ENCODE measurements at places on chromosomes 4 and X. TPM values are rescaled to one million over a fixed set of nuclear protein-coding genes. Genes with fewer than 3 reads are reported as not detected.

- DNase-seq: no peak
Observed at GRCh38 chr4:43282534-43282933, 390.0 kb downstream of the GRXCR1 start.

DNA sequence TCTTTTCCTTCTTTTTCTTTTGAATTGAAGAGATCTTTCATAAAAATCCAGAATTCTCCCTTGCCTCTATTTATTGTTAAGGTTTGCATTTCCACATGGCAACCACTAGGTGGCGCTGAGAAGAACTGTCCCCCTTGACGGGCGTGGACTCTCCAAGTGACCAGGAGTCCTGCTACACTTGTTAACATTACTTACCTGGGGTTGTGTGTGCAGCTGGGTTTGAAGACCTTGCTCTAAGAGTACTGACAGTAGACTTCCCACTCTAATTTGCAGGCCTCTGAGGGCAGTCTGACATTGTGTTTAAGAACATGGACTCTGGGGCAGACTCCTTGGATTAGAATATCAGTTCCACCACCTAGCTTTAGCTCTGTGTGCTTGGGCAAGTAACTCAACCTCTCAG, 52.8 kb downstream of the GPRIN3 start:
- DNase-seq: no peak

- no peak for DNase-seq
Observed at GRCh38 chr4:185464183-185464582, 7.3 kb downstream of the CCDC110 start.

GRCh38 chr4:181944527-181944926, 298.7 kb upstream of the TENM3 start:
- DNase-seq: no peak

- DNase-seq: no peak
Observed at GRCh38 chrX:56313308-56313707, 81.2 kb downstream of the KLF8 start.

Gene SHISA3
- total RNA-seq: 5.5 TPM

Gene SLITRK4
- 0.38 TPM for total RNA-seq

Gene SGMS2
- total RNA-seq: 23.2 TPM

Gene HPGDS
- total RNA-seq: 3.1 TPM
